ENCODE measurements at places on chromosomes 1 and 21. TPM values are rescaled to one million over a fixed set of nuclear protein-coding genes. Genes with fewer than 3 reads are reported as not detected.
A peak's percentile ranks its signal among the peaks of the same experiment; 100 is the strongest.

Gene UBXN10
- total RNA-seq: 0.30 TPM

Gene TSPAN2
- 5.0 TPM for total RNA-seq

DNA sequence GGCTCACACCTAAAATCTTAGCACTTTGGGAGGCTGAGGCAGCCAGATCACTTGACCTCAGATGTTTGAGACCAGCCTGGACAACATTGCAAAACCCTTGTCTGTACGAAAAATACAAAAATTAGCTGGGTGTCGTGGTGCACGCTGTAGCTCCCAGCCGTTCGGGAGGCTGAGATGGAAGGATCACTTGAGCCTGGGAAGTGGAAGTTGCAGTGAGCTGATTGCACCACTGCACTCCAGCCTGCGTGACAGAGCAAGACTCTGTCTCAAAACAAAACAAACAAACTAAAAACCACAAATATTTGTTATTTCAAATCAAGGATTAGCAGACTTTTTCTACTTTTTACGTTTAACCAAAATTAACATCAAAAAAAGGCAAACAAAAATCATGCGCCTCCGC is 31.3 kb downstream of the INKA2 start:
- no peak for DNase-seq

DNA sequence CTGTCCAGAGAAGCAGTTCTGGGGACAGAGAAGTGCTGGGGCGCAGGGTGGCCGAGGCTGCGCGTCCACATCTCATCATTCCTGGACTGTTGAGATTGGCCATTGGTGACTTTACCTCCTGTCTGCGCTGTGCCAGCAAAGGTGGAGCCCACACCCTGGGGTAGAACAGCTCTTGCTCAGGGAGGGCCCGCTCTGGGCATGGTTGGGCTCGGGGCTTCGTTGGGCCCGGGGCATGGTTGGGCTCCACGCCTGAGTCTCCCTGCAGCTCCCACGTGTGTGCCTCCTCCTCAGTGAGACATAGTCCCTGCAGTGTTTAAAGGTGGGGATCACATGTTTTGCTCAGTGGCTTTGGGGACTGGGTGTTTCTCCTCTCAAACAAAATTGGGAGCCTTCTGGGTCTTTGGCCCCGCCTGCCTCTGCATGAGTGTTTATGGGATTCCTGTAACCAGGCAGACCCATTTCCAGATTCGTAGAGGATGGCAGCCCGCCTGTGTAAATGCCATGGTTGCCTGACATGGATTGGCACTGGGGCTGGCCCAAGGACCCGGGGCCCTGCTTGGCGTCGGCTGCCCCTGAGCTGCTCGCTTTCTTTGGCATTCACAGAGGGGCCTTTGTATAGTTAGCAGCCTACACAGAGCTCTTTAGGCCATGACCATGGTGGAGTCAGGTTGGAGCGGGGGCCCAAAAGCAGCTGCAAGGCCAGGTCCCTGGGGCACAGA is 104.6 kb downstream of the TLR5 start:
- no peak for DNase-seq

DNA sequence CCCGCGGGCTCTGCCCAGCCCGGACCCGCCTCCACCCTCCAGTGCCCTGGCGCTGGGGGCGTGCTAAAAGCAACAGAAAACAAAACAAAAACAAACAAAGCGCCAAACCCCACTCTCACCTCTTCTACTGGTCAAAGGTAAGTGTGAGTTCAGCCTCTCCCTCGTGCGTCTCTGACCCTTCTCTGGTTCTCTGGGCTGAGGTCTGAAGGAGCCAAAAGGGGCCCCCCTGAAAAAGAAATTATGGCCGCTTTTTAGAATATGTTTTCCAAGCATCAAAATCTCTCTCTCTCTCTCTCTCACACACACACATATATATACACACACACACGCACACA is 133.5 kb upstream of the DPYD start:
- DNase-seq: no peak

DNA sequence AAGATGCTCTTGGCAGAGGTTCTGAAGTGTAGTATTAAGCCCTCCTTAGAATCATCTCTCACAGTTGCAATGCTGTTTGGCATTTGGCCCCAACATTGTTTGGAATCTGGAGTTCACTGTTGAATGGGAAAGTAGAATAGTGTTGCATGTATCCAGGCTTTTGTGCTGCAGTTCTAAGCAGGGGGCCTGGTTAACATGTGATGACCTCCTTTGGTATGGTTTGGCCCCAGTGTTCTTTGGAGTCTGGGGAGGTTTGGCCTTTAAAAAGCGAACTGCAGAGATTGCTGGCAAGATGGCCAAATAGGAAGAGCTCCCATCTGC is 61.8 kb upstream of the PLD5 start:
- DNase-seq: no peak

Gene GBP1
- total RNA-seq: 87.1 TPM

DNA sequence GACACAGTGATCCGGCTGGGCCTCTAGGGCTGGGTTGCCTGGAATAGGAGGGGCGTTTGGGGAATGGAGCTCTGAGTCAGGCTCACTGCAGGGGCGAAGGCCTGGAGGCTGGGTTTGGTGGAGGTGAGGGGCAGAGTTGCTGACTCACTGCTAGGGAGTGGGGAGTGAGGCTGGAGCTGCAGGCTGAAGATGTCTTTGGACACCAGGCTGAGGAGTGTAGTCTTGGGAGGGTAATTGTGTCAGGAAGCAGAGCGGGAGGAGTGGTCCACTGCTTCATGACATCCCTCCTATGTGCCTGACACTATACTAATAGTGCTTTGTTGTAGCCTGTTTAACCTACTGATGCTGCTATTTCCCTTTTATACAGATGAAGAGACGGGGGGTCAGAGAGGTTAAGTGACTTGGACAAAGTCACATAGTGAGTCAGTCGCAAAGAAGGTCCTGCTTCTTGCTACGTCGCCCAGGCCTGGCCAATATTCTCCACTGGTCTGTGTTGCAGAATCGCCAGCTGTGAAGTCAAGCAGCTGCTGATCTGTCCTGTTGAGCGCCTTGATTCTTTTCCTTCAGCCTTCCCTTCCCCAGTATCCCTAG is 13.6 kb downstream of the ACTL8 start:
- DNase-seq: no peak

Gene B3GALT5
- total RNA-seq: not detected

DNA sequence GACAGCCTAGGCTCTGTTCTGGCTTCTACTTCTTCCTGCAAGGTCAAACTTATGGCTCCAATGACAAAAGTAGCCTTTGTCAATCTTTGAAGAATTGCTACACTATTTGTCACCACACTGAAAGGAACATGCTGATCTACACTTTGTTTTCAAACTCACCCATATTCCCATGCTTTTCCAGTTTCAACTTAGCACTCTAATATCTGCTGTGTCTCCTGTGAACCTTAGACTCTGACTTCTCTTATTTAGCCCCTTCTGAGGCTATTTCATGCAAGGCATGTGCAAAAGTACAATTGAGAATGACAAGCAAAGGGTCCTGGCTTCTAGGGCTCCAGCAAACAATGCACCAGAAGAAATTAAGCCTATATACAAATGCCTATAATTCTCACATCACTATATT is 374.9 kb downstream of the VAV3 start:
- DNase-seq: no peak

GRCh38 chr1:94864821-94865220 is 44.7 kb downstream of the SLC44A3 start:
- DNase-seq: no peak

GRCh38 chr1:56821462-56821797 is 2.2 kb upstream of the FYB2 start:
- DNase-seq: no peak

DNA sequence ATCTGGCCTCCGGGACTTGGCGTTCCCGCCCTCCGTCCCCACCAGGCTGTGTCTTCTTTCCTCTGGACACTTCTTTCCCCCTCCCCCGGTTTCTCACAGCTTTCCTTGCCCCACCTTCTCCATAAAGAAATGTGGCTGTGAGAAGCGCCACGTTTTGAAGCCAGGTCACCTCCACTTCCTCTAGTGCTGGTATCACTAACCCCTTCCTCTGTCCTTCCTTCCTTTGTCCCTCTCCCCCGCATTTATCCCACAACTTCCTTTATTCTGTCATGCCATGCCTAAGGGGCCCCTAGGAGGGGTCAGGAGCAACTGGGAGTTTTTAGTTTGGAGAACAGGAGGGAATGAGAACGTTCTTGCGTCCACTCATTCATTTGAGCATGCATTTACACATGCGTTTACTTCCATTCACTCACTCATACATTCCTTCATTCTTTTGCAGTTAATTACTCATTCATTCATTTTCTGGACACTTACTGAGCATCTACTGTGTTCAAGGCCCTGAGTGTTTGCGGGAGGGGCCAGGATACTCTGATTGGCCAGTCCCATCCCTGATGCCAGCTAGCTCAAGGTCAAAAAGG is 5.0 kb upstream of the ACOT11 start:
- DNase-seq: no peak

Gene ABCB10
- total RNA-seq: 17.1 TPM

DNA sequence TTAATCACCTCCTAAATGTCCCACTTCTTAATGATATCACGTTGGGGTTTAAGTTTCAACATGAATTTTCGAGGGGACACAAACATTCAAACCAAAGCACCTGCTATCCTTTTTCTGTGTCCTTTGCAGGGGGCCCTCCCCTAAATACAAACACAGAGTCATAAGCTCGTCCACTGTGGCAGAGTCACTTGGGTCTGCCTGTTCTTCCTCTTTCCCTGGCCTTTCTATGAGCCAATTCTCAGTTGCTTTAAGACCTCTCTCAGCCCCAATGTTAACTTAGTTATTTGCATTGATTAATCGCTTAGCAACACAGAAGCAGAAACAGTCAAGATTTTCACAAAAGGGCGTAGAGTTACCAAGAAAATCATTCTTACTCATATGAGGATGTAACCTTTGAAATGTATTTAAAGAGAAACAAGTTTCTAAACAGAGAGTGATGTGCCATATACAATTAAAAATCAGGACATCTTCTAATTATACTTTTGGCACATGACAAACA is 14.9 kb downstream of the APCS start:
- no peak for DNase-seq

GRCh38 chr21:43913928-43914327 is 48.9 kb downstream of the AGPAT3 start:
- DNase-seq: no peak

GRCh38 chr1:75172556-75172955 is 38.4 kb downstream of the LHX8 start:
- no peak for DNase-seq

Gene COL24A1
- total RNA-seq: 0.32 TPM

- DNase-seq: no peak
These were observed 13.6 kb downstream of the TUFT1 start for GRCh38 chr1:151553659-151554058.

Gene SLC45A3
- 0.74 TPM for total RNA-seq

DNA sequence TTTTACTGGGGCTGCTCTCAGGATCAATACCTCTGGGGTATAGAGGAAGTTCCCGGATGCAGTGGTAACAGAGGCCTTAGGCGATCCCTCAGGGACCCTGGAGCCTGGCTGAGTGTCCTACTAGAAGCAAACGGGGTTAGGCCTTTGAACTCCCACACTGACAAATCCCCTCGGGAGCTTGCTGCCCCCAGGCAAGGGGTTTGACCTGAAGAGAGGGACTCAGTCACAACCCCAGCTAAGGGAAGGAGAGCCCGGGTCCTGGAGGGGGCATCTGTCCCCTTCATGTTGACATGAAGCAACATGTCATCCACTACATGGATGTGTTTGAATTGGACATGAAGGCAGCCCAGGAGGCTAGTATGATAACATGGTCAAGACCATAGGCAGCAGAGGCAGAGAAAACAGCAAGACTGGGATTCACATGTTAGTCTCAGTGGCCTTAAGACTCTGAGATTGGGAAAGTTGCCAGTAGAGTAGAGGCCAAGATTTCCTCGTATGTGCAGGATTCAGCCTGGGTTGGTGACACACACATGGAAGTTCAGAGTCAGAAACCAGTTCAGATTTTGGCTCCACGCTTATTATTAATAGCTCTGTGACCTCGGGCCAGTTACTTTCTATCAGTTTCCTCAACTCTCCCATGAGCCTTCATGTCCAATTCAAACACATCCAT is 101.5 kb downstream of the KCNN3 start:
- DNase-seq: no peak

- no peak for DNase-seq
These were observed 6.0 kb upstream of the PIGC start for GRCh38 chr1:172449585-172450523.

- DNase-seq: peak; percentile 31
These were observed 24.8 kb upstream of the RNF19B start for GRCh38 chr1:32989160-32990050.

DNA sequence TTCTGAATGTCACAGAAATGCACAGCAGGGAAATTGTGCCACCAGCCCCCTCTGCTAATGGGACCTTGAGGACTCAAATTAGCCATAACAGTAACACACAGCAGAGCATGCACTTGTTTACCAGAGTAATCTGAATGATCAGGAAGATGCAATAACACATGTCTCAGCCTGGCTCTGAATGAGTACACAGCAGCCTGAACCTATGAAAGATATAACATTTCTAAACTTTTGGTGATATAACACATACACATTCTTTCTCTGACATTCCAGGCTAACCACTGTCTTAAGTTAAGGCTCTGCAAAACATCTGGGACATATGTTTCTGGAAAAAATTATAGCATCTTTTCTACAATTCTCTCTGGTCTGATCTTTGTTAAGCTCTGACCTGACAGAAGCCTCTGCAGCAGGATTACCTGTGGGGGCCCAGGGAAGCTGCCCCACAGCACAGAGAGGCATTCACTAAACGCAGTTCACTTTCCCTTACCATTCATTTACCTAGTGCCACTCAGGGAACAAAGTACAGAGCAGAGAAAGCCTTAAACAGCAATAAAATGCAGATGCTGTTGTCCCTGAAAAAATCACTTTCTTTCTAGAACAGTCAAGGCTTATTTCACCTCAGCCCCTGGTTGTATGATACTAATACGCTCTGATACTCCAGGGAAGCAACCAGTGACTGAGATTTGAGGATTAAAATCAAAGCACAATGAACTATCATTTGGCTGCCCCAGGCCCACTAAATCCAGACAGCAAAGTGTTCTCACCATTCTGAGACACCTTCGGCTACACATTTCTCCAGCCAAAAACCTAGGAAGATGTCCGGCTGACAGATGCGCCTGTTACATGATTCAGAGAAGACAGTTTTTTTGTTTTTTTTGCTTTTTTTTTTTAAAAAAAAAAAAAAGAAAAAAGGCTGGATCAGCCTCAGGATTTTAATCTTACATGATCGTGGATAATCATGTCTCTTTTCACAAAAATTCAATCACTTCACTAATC is 54.0 kb upstream of the CNN3 start:
- no peak for DNase-seq

DNA sequence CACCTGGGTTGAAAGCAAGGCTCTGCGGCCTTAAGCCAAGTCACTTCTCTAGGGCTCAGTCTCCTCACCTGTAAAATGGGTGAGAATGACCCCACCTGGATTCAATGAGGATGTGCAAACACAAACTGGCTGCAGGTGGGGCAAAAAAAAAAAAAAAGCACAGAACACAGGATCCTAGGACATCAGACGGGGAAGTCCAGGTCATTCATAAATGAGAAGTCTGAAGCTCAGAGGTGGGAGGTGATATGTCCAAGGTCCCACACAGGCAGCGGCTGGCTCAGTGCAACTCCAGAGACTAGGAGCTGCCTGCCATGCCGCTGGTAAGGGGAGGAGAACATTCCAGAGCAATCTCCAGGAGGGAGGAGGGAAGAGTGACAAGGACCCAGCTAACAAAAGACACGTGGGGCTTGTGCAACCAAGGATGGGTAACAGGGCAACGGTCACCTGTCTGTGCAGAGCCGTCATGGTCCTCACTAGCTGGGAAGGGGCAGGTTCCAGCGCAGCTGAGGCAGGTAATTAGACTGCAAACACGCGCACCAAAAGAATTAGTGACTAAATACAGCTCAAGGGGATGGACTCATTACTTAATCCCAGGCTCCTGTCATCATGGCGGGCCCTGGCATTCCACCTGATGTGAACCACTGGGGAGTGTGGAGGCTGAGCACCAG is 19.5 kb downstream of the IFFO2 start:
- DNase-seq: no peak
